Naive thymus-derived CD8-positive, alpha-beta T cell (primary cell): ENCODE measurements at places on chromosomes 6 and 20. TPM values are rescaled to one million over a fixed set of nuclear protein-coding genes. Genes with fewer than 3 reads are reported as not detected.

DCBLD1 gene
- 8.0 TPM for total RNA-seq

HEY2 gene
- total RNA-seq = 0.33 TPM

ZNF831 gene
- 29.9 TPM for total RNA-seq

MACROD2 gene
- 0.60 TPM for total RNA-seq

SLC2A10 gene
- not detected for total RNA-seq

NMBR gene
- not detected for total RNA-seq

KCNQ5 gene
- total RNA-seq = 9.4 TPM

ADGRF5 gene
- total RNA-seq = not detected

DNA sequence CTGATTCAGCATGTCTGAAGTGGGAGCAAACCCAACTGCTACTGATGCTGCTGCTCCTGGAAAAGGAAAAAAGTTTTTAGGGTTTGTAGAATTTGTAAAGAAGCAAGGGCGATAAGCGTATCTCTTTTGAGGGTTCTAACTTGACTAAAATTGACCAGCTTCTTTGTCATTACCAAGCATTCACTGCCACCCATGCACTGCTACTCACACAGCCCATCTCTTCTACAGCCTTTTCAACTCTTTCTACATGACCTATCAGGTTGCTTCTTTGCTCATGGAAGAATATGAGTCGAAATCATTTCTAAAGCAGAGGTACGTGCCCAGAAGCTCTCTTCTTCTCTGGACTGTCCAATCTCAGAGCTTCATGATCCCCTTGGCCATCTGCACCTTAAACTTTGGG is 570.9 kb downstream of the EPHA7 start:
- no peak overlapping the region for H3K27ac ChIP-seq
- no peak for DNase-seq
- H3K4me3 ChIP-seq = no peak overlapping the region
- no peaks in the 10 kb centered on the region for H3K4me1 ChIP-seq

DNA sequence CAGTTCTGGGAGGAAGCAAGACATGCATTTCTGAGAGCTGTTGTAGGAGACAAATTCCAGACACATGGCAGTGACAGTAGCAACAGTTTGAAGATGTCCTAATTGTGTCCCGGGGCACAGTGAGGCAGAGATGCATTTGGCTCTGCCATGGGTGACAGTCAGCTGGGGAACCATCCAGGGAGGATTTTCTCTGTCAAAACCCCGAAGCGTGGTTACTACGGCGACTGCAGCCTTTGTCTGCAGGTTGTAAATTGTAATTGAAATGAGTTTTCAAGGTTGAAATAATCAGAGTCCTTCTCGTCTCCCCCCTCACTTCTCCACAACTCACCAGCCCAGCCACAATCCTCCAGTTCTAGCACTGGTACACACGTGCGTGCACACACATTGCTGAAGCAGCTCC is 100.1 kb downstream of the GRM4 start:
- DNase-seq = no peak
- H3K36me3 ChIP-seq = no peaks in the 10 kb centered on the region
- H3K4me1 ChIP-seq = peaks cover 16% of the 10 kb centered on the region
- H3K27ac ChIP-seq = no peak overlapping the region

DNA sequence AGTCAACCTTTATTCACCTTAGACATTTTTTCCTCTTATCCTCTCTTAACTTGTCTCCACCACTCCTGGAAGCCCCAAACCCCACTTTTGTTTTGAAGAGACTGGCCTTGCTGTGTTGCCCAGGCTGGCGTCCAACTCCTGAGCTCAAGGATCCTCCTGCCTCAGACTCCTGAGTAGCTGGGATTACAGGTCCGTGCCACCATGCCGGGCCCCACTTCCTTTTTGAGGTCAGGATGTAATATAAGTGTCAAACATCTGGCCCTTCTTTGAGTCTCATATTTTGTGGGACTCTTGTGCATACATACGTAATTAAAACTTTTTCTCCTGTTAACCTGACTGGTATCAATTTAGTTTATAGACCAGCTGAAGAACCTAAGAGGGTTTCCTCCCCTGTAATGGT is 1.4 kb upstream of the CDK19 start:
- H3K4me3 ChIP-seq = peak overlapping the region; percentile 93
- no peaks in the 10 kb centered on the region for H3K27me3 ChIP-seq
- H3K27ac ChIP-seq = peak overlapping the region; percentile 99
- H3K4me1 ChIP-seq = peaks cover 32% of the 10 kb centered on the region
- H3K36me3 ChIP-seq = no peaks in the 10 kb centered on the region

DNA sequence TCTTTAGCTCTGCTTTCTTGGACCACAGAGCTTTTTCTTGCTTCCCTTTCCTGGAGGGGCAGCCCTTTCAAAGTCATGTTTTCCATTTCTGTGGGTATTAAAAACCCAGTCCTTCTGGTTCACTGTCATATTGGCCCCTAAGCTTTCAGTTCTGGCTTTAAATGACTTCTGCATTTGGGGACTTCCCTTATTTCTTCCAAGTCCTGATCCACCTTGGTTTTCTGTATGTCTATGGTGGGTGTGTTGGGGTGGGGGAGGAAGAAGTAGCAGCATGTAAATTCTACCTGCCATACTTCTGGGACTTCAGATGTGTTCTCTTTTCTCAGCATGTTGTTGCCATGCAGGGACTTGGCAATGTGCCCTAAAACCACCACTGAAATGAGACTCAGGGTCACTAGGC is 77.1 kb upstream of the EMILIN3 start:
- H3K36me3 ChIP-seq = peaks cover 15% of the 10 kb centered on the region
- no peak for DNase-seq
- H3K27me3 ChIP-seq = no peaks in the 10 kb centered on the region
- H3K4me1 ChIP-seq = peaks cover 13% of the 10 kb centered on the region
- no peak overlapping the region for H3K4me3 ChIP-seq
- H3K27ac ChIP-seq = peak overlapping the region; percentile 27

DNA sequence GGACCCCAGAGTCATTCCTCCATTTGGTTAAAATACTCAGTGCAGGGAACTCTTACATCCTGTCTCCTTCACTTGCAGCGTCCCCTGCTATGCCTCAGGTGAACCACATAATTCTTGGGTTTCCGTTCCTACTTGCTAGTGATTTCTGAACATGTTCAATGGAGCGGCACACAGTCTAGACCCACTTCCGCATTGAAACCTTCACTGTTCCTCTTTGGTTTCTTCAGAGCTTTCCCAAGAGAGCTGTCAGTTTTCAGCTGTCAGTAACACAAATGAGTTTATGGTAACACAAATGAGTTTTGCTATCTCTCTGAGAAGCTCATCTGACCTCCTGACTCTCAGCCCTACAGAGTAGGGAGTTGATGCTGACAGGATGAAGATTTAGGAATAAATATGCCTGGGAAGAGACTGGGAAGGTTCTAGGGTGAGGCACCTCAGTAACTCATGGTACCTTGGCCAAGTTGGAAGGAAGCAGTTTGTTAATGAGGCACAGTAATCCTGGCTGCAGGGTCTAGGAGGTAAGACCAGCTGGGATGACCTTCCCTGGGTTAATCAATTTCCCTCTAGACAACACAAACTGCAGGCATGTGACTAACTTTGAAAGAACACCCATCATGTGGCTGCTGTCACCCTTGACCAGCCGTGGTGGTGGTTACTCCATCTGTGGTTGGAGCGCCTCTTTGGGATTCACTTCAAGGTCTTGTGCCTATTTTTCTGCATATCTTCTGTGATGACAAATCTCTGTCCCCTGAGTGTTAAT is 5.4 kb downstream of the SYS1 start:
- H3K4me3 ChIP-seq = peak overlapping the region; percentile 71
- no peaks in the 10 kb centered on the region for H3K27me3 ChIP-seq
- peaks cover 70% of the 10 kb centered on the region for H3K4me1 ChIP-seq
- no peaks in the 10 kb centered on the region for H3K36me3 ChIP-seq

DNA sequence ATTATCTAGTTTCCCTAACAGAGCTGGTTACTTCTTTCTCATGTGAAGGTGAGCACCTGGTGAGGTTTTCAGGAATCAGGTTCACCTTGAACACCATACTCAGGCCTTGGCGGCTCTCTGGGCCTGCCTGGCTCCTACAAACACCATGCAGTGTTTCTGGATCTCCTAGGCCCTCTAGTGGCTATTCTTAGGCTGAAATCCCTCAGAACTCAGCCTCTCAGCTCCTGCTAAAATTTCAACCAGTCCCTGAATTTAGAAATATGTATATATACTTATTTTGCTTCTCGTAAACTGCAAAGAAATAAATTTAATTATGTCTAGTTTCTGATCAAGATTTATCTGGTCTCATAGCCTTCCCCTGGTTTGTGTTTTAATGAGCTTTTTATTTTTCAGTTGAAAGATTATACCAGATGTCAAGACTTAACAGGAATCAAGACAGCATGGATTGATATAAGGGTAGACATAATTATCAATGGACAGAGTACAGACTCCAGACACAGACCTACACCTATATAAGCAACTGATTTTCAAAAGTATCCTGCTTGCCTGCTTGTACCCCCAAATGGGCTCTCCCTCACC is 55.9 kb downstream of the ANKEF1 start:
- H3K27ac ChIP-seq = no peak overlapping the region
- H3K4me3 ChIP-seq = no peak overlapping the region
- peaks cover 5% of the 10 kb centered on the region for H3K27me3 ChIP-seq
- peak; percentile 24 for DNase-seq
- H3K36me3 ChIP-seq = no peaks in the 10 kb centered on the region

- H3K4me3 ChIP-seq = no peak overlapping the region
- H3K27me3 ChIP-seq = no peaks in the 10 kb centered on the region
- no peaks in the 10 kb centered on the region for H3K4me1 ChIP-seq
- no peak for DNase-seq
- peaks cover 48% of the 10 kb centered on the region for H3K36me3 ChIP-seq
Measured at GRCh38 chr6:38580030-38580429, 59.7 kb downstream of the BTBD9 start.

GRCh38 chr6:21164768-21165326 is 428.7 kb upstream of the SOX4 start:
- no peaks in the 10 kb centered on the region for H3K27me3 ChIP-seq
- H3K27ac ChIP-seq = no peak overlapping the region
- peaks cover 4% of the 10 kb centered on the region for H3K36me3 ChIP-seq
- H3K4me3 ChIP-seq = no peak overlapping the region
- H3K4me1 ChIP-seq = peaks cover 32% of the 10 kb centered on the region

GRCh38 chr20:10670501-10671220 is 3.1 kb downstream of the JAG1 start:
- H3K4me1 ChIP-seq = peaks cover 30% of the 10 kb centered on the region
- no peak overlapping the region for H3K4me3 ChIP-seq
- no peaks in the 10 kb centered on the region for H3K36me3 ChIP-seq
- H3K27me3 ChIP-seq = peaks cover 41% of the 10 kb centered on the region
- no peak for DNase-seq

- no peaks in the 10 kb centered on the region for H3K36me3 ChIP-seq
- H3K4me1 ChIP-seq = peaks cover 8% of the 10 kb centered on the region
- DNase-seq = no peak
- no peak overlapping the region for H3K27ac ChIP-seq
- no peak overlapping the region for H3K4me3 ChIP-seq
- no peaks in the 10 kb centered on the region for H3K27me3 ChIP-seq
Measured at GRCh38 chr6:52420668-52421358, 671 bp downstream of the EFHC1 start.

- DNase-seq = no peak
- no peak overlapping the region for H3K4me3 ChIP-seq
- H3K27me3 ChIP-seq = peaks cover 8% of the 10 kb centered on the region
Measured at GRCh38 chr6:96675597-96675996, 112.7 kb downstream of the FHL5 start.

DNA sequence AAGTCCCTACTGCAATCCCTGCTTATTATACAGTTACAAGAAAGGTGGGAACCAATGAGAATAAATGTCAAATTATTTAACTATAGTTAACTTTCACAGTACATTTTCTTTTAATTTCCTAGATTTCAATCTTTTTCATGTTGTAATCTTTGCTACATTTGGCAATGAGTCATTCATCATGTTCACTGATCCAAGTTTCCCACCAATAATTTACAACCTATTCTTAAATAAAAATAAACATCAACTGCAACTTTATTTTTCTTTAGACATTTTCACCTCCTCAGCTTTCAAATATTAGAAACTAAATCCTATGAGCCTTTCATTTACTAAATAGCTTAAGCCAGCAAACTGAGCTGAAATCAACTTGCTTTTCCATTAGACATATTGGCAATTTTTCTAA is 541.3 kb upstream of the BTBD3 start:
- H3K4me3 ChIP-seq = no peak overlapping the region
- DNase-seq = no peak
- H3K4me1 ChIP-seq = no peaks in the 10 kb centered on the region
- peaks cover 5% of the 10 kb centered on the region for H3K27me3 ChIP-seq
- H3K36me3 ChIP-seq = no peaks in the 10 kb centered on the region

- H3K36me3 ChIP-seq = no peaks in the 10 kb centered on the region
- no peaks in the 10 kb centered on the region for H3K4me1 ChIP-seq
Measured at GRCh38 chr6:32912951-32913350, 27.9 kb downstream of the HLA-DMB start.
